Mesendoderm (in vitro differentiated cells): ENCODE measurements at places on chromosomes 13 and 19.

GRCh38 chr13:28545583-28546333 is 50.8 kb upstream of the FLT1 start:
- H3K27me3 ChIP-seq: no peaks in the 10 kb centered on the region
- no peaks in the 10 kb centered on the region for H3K4me1 ChIP-seq
- DNase-seq: peak; percentile 50

GRCh38 chr13:67259208-67259607 is 29.1 kb upstream of the PCDH9 start:
- no peaks in the 10 kb centered on the region for H3K36me3 ChIP-seq
- DNase-seq: peak; percentile 32
- no peak overlapping the region for H3K4me3 ChIP-seq

- no peak for DNase-seq
- H3K4me3 ChIP-seq: no peak overlapping the region
- no peaks in the 10 kb centered on the region for H3K4me1 ChIP-seq
- H3K36me3 ChIP-seq: no peaks in the 10 kb centered on the region
- no peak overlapping the region for H3K27ac ChIP-seq
- H3K27me3 ChIP-seq: no peaks in the 10 kb centered on the region
These were observed 24.0 kb downstream of the TPT1 start for GRCh38 chr13:45316996-45317395.

DNA sequence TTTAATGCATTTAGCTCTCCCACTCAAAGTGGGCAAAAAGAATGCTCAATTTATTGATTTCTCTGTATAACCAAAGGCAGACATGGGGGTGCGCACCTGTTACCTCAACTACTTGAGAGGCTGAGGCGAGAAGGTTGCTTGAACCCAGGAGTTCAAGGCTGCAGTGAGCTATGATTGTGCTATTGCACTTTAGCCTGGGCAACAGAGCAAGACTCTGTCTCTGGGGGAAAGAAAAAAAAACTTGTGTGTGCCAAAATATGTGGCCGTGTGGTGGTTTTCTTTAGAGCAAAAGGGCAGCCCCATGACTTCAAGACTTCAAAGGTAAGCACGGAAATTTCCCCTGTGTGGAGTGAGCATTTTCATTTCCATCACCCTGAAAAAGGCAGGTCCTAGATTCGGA is 81.9 kb downstream of the IPO5 start:
- H3K27ac ChIP-seq: no peak overlapping the region
- no peaks in the 10 kb centered on the region for H3K4me1 ChIP-seq
- H3K4me3 ChIP-seq: no peak overlapping the region
- DNase-seq: no peak

DNA sequence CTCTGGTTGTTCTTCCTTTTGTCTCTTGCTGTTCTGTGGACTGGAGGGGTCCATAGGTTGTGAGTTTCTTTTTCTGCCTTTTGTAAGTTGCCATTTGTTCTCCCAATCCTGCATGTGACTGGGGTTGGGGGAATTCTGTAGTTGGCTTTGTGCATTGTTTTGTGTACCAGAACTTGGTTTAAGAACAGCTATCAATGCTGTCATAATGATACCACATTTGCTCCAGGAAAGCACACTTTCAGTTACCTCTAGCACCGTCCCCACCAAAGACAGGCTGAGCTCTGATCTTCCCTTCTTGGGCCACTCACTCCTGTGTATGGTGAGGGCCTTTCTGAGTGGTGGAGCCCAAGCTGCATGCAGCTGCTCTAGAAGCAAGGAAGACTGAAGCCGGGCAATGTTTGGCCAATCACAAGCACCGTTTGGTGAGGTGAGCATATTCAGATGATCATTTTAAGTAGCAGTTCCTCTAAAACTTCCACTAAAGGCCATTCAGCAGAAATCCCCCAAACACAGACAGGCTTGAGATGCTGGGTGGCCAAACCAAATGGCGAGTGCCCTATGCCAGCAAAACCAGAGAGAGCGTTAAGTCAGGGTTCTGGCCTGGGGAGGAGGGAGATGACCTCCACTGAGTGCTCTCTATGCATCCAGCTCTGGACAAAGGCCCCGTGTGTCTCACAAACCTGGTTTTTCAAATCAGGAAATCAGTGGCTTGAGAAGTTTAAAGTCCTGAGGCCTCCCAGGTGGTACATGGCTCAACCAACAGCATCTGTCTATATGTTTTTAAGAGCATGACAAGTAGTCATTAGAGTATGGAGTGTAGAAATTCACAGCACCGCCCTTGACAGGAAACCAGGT is 120.7 kb upstream of the SPATA13 start:
- H3K27ac ChIP-seq: no peak overlapping the region
- no peaks in the 10 kb centered on the region for H3K4me1 ChIP-seq
- H3K36me3 ChIP-seq: no peaks in the 10 kb centered on the region
- no peaks in the 10 kb centered on the region for H3K27me3 ChIP-seq
- no peak for DNase-seq

GRCh38 chr19:51653162-51653561 is 6.5 kb upstream of the SIGLEC14 start:
- H3K4me3 ChIP-seq: no peak overlapping the region
- no peak overlapping the region for H3K27ac ChIP-seq
- H3K36me3 ChIP-seq: no peaks in the 10 kb centered on the region
- H3K27me3 ChIP-seq: no peaks in the 10 kb centered on the region

DNA sequence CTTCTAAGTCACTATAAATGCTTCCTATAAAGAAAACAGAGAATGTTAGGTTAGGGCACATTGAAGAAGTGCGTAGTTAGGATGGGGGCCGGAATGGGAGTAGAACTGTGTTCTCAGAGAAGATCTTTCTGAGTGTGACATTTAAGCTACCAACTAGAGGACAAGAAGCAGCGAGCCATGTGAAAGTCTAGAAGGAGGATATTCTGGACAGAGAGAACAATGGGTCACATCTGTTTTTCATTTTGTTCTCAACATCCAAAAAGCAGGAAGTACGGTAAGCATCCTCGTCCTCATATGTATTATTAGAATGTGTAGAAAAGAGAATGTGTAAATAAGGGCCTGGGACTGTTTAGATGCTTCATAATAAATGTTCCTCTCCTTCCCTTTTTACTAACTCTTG is 44.5 kb upstream of the PARP4 start:
- H3K36me3 ChIP-seq: no peaks in the 10 kb centered on the region
- no peak overlapping the region for H3K4me3 ChIP-seq
- no peak for DNase-seq
- no peaks in the 10 kb centered on the region for H3K4me1 ChIP-seq
- H3K27me3 ChIP-seq: no peaks in the 10 kb centered on the region

GRCh38 chr13:70284371-70284770 is 176.1 kb upstream of the KLHL1 start:
- H3K36me3 ChIP-seq: no peaks in the 10 kb centered on the region
- no peak for DNase-seq
- no peak overlapping the region for H3K4me3 ChIP-seq
- H3K27me3 ChIP-seq: no peaks in the 10 kb centered on the region
- no peaks in the 10 kb centered on the region for H3K4me1 ChIP-seq
- no peak overlapping the region for H3K27ac ChIP-seq

DNA sequence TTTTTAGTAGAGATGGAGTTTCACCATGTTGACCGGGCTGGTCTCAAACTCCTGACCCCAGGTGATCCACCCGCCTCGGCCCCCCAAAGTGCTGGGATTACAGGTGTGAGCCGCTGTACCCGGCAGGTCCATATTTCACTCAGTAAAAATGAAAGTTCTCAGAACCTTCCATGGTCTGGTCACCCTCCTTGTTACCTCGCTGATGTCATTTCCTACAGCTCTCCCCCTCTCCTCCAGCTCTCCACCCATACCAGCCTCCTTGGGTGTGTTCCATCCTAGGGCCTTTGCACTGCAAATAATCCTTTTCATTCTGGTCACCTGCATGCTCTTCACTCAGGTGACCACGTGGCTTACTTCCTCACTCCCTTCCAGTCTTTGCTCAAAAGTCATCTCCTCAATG is 78.2 kb upstream of the TNFSF11 start:
- no peaks in the 10 kb centered on the region for H3K36me3 ChIP-seq
- H3K27ac ChIP-seq: no peak overlapping the region
- no peaks in the 10 kb centered on the region for H3K4me1 ChIP-seq
- DNase-seq: no peak

DNA sequence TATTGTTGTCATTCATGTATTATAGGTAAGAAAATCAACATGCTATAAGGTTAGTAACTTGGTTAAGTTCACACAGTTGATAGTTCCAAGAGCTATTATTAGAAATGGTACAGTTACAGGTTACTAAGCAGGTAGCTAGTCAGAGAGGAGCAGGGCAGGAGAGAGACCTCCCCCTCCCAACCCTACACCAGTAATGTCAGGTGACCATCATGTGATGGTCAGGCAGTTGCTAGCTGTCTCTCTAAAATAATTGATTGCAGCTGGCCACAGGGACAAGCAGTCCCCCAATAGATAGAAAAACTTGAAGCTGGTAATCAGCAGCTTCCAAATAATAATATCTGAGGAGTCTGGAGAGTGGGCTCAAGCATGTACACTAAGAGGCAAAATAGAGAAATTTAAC is 14.6 kb downstream of the SLITRK1 start:
- H3K36me3 ChIP-seq: no peaks in the 10 kb centered on the region
- H3K27me3 ChIP-seq: no peaks in the 10 kb centered on the region
- H3K27ac ChIP-seq: no peak overlapping the region
- no peak for DNase-seq
- H3K4me3 ChIP-seq: no peak overlapping the region

DNA sequence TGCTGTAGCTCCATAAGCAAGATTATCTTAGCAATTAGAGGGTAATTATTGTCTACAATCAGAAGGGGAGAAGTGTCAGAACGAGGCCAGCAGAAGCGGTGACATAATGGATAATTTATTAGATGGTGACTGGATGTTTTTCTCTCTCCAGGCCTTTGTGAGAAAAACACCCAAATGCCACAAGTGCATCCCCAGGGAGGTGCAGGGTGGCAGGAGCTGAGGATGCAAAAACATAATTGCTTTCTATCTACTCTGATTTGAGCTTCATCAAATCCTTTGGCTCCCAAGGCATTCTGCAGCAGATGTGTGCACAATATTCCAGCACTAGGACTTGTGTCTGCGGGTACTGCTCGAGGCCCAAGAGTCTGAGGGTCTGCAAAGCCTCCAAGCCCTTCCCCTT is 220.1 kb upstream of the SERP2 start:
- no peak overlapping the region for H3K4me3 ChIP-seq
- H3K36me3 ChIP-seq: no peaks in the 10 kb centered on the region
- no peaks in the 10 kb centered on the region for H3K27me3 ChIP-seq
- no peak for DNase-seq
- H3K4me1 ChIP-seq: no peaks in the 10 kb centered on the region
- no peak overlapping the region for H3K27ac ChIP-seq

GRCh38 chr19:45103508-45104319 is 10.7 kb downstream of the PPP1R37 start:
- DNase-seq: peak; percentile 45
- no peak overlapping the region for H3K27ac ChIP-seq
- peaks cover 3% of the 10 kb centered on the region for H3K4me1 ChIP-seq
- no peak overlapping the region for H3K4me3 ChIP-seq
- H3K36me3 ChIP-seq: no peaks in the 10 kb centered on the region

DNA sequence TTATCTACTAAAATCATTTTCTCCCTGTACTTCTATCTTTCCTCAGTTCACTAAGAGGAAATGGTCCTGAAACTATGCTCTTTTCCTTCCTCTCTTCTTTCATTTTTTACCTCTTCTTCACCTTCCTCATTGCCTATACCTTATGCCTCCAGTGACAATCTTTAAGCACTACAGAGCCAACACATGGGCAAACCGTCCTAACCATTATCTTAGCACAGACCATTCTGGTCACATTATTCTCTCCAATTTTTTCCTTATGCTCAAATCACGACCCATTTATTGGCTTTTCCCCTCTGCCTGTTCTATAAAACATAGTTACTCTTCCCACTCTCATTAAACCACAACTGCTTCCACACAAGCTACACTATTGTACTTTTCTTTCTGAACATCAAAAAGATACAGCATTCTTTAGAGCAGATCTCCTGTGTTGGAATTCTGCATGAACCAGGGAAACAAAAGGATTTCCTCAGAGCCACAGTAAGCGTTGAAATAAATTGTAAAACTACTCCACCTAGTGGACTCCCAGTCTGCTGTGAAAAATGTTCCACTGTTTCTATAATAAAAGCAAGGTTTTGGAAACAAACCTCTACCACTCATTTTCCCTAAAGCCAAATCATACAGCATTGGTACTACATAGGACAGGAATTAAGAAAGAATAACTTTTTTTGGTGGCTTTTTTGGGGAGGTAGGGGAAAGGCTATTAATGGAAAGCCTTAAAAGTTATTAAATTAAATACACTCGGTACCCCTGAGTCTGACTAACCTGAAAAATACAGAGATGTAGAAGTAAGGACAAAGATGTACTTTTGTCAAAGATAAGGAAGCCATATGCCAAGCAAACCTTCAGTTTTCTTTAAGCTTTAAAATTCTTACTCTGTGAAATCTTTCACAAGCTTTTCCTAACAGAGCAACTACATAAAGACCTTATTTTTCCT is 19.5 kb downstream of the NUFIP1 start:
- peaks cover 3% of the 10 kb centered on the region for H3K36me3 ChIP-seq
- H3K27ac ChIP-seq: no peak overlapping the region
- no peak overlapping the region for H3K4me3 ChIP-seq
- H3K27me3 ChIP-seq: no peaks in the 10 kb centered on the region
- DNase-seq: peak; percentile 61

GRCh38 chr19:55855160-55855559 is 18.8 kb downstream of the NLRP4 start:
- DNase-seq: no peak
- no peaks in the 10 kb centered on the region for H3K27me3 ChIP-seq
- no peak overlapping the region for H3K4me3 ChIP-seq
- no peak overlapping the region for H3K27ac ChIP-seq

DNA sequence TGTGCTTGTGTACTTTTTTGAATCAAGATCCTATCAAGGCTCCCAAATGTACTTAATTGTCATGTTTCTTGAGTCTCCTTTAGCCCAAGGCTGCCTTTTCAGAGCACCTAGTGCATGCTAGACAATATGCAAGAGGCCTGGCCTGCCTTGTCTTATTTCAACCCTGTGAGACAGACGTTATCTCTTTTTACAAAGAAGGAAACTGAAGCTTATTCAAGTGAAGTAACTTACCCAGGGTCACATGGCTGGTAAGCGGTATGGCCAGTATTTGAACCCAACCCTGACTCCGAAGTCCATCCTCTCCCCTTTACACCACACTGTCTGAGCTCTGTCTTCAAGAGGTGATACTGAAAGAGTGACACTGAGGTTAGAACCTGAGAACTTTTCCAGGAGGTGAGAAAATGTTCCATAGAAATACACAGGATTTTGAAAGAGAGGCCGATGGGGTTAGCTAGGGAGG is 505.1 kb downstream of the FOXO1 start:
- no peaks in the 10 kb centered on the region for H3K4me1 ChIP-seq
- no peaks in the 10 kb centered on the region for H3K27me3 ChIP-seq
- no peak overlapping the region for H3K27ac ChIP-seq
- no peak for DNase-seq

GRCh38 chr13:83452292-83452950 is 429.9 kb downstream of the SLITRK1 start:
- H3K27me3 ChIP-seq: no peaks in the 10 kb centered on the region
- H3K27ac ChIP-seq: no peak overlapping the region
- no peaks in the 10 kb centered on the region for H3K36me3 ChIP-seq

GRCh38 chr19:49920624-49921363 is 8.2 kb upstream of the ATF5 start:
- H3K4me3 ChIP-seq: no peak overlapping the region
- no peaks in the 10 kb centered on the region for H3K4me1 ChIP-seq
- peaks cover 16% of the 10 kb centered on the region for H3K36me3 ChIP-seq
- no peak overlapping the region for H3K27ac ChIP-seq
